Thoracic aorta (tissue), 2 donors: ENCODE measurements at places on chromosomes 13 and 19.

GRCh38 chr19:35120898-35121297 is 5.3 kb downstream of the FXYD3 start:
- DNase-seq = no peak

- DNase-seq = no peak
These were observed 18.6 kb downstream of the LAIR2 start for GRCh38 chr19:54521022-54521859.

- no peak for DNase-seq
These were observed 2.1 kb downstream of the CILP2 start for GRCh38 chr19:19540064-19540714.

DNA sequence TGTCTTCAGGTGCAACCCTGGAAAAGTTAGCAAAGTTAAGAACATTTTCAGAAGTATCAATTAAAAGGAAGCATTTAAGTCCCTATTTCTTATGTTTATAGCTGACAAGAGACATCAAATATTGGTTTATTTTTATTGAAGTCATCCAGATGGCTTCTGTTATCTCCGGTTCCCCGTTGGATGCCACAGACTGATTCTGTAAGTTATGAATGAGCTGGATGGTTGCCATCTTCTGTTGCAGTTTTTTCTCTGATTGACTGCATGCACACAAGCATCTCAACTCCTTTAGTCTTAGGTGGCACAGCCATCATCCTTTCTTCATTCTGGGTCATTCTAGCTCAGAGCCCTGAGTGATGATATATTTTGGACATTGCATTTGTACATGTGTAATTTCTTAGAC is 10.6 kb upstream of the OXGR1 start:
- DNase-seq = no peak

DNA sequence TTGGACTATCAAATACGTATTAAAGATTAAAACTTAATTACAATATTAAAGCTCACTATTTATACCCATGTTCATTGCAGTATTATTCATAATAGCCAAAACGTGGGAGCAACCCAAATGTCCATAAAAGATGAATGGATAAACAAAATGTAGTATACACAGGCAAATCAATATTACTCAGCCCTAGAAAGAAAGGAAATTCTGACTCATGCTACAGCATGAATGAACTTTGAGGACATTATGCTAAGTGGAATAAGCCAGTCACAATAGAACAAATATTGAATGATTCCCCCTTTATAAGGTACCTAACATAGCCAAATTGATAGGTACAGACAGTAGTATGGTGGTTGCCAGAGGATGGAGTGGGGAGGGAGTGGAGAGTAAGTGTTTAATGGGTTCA is 457.3 kb downstream of the FGF14 start:
- no peak for DNase-seq

DNA sequence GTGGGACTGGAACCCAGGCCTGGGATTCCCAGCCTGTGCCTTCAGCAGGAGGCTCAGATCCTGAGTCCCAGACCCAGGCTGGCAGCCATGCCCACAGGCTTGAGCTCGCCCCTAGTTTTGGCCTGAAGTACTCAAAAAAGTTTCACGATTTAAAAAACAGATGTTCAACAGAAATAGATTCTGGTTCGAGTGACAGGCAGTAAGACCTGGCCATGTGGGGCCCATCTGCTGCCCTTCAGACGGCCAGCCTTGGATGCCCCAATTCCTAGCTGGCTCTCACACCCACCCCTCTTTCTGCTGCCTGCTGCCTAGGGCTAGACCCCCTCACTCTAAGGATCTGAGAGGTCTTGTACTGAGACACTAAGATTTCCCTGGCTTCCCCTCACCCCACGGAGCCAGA is 2.8 kb upstream of the DMPK start:
- DNase-seq = no peak

DNA sequence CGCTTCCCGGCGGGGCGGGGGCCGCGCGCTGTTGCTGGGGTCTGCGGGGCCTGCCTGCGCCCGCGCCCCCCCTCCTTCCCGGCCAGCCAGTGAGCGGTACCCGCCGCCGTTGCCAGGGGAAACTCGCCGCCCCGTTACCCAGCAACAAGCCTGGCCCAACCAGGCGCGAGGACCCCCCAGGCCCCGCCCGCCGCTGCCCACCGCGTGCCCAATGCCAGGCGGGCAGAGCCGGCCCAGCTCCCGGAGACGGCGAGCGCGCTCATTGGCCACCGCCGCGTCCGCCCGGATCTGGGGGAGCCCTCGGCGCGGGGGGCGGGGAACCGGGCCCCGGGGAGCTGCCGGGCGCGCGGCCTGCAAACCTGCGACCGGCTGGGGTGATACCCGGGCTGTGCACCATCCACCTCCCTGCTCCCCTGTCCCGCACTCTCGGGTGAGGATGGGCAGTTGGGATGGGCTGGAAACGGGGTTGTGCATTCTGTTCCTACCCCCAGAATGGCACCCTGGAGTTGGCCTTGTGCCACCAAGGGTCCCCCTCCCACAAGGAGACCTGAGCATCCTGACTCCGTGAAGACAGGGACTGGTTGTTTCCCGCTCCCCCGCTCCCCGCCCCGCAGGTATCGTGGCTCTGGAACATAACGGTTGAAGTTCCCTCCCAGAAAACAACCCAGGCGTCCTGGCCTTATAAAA is 8.8 kb upstream of the BBC3 start:
- no peak for DNase-seq

- DNase-seq = no peak
These were observed 49.1 kb downstream of the LMO7 start for GRCh38 chr13:75685239-75685697.

GRCh38 chr13:102328909-102329308 is 72.9 kb downstream of the FGF14 start:
- DNase-seq = no peak

DNA sequence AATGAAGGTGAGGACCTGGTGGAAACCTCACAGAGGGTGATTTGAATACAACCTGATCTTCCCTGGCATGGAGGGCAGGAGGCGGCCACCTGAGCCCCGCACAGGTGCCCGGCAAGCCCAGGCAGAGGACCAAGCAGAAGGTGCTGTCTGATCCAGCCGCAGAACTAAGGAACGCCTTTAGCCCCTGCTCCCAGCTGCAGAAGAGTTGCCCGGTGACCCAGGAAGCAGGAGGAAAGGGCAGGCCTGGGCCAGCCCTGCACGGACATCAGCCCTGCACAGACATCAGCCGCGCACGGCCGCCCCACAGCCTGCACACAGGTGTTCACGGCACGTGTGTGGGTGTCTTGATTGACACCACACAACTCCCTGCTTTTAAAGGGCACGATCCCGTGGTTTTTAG is 43.1 kb downstream of the RASA3 start:
- DNase-seq = no peak

DNA sequence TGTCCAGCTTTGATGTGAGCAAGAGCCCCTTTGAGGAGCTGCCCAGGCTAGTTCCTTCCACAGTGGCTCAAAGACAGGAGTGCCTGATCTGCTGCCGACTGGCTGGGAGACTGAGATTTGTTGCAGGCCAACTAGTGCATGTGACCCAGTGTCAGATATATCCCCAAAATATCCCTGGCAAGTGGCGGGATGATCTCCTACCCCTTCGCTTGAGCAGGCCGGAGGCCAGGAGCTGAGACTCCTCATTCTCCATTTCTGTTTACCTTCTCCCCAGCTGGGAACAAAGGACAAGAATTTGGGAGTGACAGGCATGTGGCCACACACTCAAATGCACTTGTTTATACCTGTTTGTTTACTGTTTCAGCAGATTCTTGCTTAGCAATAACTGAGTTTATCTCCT is 37.1 kb upstream of the XPO4 start:
- DNase-seq = no peak

DNA sequence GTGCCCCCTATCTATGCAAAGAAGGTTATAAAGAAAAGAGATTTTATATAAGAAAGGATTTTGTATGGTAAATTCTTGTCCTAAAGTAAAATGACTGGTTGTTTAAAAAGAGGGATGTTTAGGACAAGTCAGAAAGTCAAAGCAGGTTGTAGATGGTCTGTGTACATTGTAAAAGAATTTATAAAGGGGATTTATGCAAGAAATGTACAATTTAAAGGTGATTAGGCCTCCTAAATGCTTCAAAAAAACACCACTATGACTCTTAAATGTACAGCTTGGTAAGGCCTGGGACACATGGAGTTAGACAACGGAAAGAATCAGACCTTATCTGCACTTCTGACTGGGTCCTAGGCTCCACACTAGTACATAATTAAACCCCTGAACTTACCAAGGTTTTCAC is 19.3 kb upstream of the C13orf42 start:
- no peak for DNase-seq

DNA sequence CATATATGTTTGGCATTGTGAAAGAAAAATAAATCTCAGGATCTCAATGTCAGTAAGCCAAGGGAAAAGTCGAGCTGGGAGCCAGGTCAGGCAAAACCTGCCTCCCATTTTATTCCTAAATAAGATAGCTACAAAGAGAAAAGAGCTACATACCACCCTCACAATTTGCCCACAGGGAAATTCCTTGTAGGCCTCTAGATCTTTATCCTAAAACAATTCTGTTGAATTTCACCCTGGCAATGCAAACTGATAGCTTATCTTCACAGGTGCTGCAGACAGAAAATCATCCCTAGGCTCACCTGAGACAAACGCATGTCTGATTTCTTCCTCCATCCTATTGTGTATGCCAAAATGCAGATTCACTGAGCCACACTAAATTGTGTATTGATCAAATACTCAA is 2587.1 kb downstream of the PCDH9 start:
- no peak for DNase-seq

DNA sequence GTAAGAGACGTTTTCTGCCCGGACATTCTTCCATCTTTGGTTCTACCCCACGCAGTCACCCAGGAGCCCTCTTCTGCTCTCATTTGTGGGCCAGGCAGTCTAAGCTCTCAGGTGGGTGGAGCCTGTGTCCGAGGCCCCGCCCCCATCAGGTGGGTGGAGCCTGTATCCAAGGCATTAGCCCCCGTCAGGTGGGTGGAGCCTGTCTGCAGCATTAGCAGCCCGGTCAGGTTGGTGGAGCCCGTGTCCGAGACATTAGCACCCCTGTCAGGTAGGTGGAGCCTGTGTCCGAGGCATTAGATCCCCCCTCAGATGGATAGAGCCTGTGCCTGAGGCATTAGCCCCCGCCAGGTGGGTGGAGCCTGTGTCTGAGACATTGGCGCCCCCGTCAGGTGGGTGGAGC is 45.5 kb upstream of the C13orf46 start:
- DNase-seq = no peak

DNA sequence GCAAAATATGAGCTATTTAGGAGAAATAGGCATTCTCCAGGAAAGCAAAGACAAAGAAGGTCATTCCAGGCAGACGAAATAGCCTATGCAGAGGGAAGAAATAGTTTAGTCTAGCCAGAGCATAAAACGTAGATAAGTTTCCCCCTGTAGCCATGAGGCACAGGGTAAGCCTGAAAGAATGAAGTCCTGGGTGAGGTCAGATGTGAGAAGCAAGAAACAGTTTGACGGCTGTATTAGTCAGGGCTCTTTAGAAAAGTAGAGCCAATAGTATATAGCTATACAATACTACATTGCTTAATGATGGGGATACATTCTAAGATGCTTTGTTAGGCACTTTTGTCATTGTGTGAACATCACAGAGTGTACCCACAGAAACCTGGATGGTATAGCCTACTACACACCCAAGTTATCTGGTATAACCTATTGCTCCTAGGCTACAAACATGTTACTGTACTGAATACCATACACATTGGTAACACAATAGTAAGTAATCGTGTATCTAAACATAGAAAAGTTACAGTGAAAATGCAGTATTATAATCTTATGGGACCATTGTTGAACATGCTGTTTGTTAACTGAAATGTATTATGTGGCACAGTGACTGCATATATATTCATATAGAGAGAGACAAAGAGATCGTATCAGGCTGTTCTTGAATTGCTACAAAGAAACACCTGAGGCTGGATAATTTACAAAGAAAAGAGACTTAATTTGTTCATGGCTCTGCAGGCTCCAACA is 59.3 kb upstream of the WDFY2 start:
- DNase-seq = no peak

- no peak for DNase-seq
These were observed 71.4 kb upstream of the CLDN10 start for GRCh38 chr13:95480791-95481780.

GRCh38 chr13:34752283-34752960 is 189.6 kb upstream of the NBEA start:
- no peak for DNase-seq

DNA sequence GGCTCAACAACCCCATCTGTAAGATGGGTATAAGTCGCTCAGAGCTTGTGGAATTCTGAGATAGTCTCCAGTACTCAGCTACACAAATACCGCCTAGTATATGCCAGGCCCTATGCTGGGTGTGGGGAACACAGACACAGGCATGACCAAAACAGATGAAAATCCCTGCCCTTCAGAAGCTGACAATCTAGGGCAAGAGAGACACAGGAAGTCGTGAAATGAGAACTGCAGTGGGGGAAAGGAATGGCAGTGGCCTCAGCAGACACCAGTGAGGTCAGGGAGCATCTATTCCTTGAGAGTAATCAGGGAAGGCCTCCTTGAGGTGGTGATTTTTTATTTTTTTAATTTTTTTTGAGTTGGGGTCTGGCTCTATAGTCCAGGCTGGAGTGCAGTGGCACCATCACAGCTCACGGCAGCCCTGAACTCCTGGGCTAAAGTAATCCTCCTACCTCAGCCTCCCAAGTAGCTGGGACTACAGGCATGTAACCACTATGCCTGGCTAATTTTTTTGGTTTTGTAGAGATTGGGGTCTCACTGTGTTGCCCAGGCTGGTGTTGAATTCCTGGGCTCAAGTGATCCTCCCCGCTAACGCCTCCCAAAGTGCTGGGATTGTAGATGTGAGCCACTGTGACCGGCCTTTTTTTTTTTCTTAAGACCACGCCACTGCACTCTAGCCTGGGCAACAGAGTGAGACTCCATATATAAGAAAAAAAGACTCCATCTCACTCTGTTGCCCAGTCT is 3.2 kb downstream of the TMIGD2 start:
- no peak for DNase-seq

DNA sequence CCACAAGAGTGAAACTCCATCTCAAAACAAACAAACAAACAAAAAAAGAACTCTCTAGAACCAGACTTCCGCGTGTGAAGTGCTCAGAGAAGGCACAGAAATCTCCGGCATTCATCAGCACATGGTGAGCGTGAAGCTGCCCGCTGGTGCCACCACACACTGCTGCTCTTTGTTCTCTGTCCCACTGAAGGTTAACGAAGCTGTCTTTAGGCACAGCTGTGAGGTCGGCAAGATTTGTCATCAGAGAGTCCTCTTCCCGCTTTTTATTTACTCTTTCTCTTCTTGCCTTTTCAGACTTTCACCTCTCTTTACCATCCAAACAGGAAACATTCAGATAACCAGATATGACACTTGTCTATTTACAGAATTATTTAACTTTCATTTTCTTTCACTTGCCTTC is 115.2 kb upstream of the ARGLU1 start:
- DNase-seq = no peak

DNA sequence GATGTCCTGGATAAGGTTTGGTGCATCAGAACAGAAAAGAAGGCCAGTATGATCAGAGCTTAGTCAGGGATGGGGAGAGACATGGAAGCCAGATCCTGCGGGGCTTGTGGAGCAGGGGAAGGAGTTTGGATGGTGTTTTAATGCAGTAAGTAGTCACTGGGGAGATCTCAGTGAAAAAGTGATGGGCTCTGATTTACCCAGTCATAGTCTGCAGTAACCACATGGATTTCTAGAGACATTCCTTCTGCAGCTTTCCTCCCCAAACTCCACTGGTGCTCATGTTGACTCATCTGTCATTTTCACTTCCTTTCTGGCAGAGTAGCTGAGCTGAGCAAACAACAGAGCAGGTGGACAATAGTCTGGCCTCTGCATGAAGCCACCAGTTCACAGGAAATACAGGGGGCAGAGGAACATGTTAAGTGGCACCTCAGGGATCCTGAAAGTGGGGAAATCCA is 144.1 kb downstream of the DPF1 start:
- no peak for DNase-seq
